Body of pancreas (tissue), 4 donors: ENCODE measurements at places on chromosomes 7 and 10.
A peak's percentile ranks its signal among the peaks of the same experiment; 100 is the strongest.

GRCh38 chr10:68135922-68136792 lies 26.9 kb downstream of the MYPN start:
- H3K4me3 ChIP-seq = no peak overlapping the region
- peak; percentile 57 for DNase-seq
- no peaks in the 10 kb centered on the region for H3K4me1 ChIP-seq
- H3K27me3 ChIP-seq = no peaks in the 10 kb centered on the region
- no peaks in the 10 kb centered on the region for H3K36me3 ChIP-seq
- no peak overlapping the region for H3K27ac ChIP-seq

DNA sequence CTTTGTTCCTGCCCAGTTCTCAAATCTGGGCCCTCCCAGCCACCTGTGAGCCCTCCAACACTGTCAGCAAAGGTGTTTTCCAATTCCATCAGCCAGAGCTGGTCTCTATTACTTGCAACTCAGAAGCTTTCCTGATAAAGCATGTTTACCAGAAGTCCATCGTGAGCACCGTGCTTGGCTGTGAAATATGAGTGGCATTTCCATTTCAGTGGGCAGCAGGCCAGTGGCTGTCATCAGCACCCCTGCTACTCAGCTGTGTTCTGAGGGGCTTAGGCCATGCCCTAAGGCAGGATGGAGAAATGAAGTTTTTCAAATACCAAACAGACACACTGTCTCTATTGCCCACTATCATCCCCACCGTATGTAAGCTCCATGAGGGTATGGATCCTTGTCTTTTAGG lies 12.7 kb upstream of the BNIP3 start:
- no peaks in the 10 kb centered on the region for H3K36me3 ChIP-seq
- DNase-seq = no peak
- H3K27me3 ChIP-seq = no peaks in the 10 kb centered on the region
- peaks cover 58% of the 10 kb centered on the region for H3K4me1 ChIP-seq
- peak overlapping the region; percentile 78 for H3K27ac ChIP-seq

DNA sequence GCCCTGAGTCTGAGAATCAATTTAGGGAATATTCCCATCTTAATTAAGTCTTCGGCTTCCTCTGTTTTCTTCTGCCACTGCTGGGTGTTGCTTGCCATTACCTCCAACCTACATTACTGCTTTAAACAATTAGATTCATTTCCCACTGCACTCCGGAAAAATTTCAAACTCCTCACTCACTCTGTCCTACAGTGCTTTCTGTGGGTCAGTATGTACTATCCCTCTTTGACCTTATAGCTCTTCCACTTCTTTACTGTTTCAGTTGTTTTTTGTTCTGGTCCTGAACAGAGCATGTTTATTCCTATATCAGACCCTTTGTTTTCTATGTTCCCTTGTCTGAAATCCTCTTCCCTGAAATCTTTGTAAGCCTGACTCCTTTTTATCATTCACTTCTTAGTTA lies 160.6 kb downstream of the MAGI2 start:
- no peaks in the 10 kb centered on the region for H3K27me3 ChIP-seq
- DNase-seq = no peak
- no peaks in the 10 kb centered on the region for H3K4me1 ChIP-seq
- H3K27ac ChIP-seq = no peak overlapping the region

- no peak for DNase-seq
- H3K27me3 ChIP-seq = no peaks in the 10 kb centered on the region
- H3K36me3 ChIP-seq = no peaks in the 10 kb centered on the region
- peaks cover 31% of the 10 kb centered on the region for H3K4me1 ChIP-seq
Measured at GRCh38 chr10:604716-605631, 84.5 kb downstream of the DIP2C start.

DNA sequence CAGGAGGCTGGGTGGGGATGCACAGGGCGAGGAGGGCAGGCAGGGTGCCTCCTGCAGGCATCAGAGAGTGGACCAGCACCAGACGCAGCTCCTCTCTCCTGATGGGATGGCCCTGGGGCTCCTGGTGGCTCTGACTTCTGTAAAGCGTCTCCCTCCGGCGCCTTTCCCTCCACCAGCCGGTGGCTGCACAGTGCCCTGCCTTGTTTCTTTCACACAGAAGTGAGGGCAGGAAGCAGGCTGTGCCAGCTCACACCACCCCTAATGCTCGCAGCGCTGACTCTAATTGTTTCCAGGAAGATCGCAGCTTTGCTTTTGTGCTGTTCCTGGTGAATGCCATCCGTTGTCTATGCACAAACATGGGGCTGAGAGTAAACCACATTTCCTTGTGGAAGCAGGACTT lies 152.3 kb upstream of the LANCL2 start:
- no peak overlapping the region for H3K4me3 ChIP-seq
- no peak for DNase-seq
- no peaks in the 10 kb centered on the region for H3K36me3 ChIP-seq
- H3K27ac ChIP-seq = no peak overlapping the region

DNA sequence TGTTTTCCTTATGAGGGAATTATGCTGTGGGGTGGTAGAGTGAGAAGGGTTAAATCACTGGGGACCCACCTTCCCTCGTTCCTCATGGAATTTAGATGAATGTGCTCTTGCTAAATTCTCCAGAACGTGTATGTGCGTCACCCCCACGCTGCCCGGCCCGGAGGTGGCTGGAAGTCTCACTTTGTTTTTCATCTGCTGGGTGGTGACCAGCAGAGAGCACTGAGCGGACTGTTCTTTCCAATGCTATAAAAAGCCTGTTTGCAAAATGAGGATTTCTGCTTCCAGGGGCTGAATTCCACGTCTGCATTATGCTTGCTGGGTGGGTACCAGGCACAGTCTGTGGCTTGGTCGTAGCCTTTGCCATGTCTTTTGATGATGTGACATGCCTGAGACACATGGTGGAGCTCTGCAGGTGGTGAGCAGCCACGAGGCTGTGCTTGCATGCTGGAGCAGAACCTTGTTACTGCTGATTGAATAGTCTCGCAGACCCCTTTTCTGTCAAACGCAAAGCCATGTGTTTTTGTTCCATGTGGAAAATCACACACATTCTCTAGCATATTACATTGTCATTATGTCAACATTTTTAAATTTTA lies 31.9 kb upstream of the INSYN2A start:
- no peaks in the 10 kb centered on the region for H3K27me3 ChIP-seq
- DNase-seq = no peak
- H3K36me3 ChIP-seq = no peaks in the 10 kb centered on the region
- H3K4me3 ChIP-seq = no peak overlapping the region

DNA sequence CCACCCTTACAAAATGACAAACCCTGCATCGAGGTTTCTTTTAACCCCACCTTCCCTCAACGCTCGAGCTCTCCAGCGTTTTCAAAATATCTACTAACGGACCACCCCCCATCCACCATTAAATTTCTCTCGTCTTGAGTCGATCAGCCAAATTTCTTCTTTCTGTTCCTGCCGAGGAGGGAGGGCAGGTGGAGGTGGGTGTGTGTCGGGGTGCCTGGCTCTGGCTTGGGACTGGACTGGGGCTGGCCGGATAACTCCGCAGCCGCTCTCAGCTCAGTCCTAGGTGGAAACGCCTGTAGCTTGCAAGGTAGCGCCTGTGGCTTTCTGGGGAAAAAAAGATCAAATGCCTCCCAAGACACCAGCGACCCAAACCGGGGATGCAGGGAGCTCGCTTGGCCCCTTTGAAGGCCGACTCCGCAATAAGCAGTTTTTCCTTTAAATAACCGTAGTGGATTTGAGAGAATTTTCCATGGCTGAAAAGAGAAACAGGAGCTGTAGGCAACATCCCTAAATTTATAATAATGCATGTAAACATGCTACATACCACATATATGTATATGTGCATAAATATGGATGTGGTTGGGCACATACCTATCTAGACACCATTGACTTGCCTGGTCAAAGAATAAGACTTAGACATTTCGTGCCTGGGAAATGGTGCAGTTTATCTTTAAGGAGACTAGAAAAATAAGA lies 1.9 kb upstream of the TMEM178B start:
- peaks cover 13% of the 10 kb centered on the region for H3K27me3 ChIP-seq
- H3K4me1 ChIP-seq = peaks cover 39% of the 10 kb centered on the region
- no peak for DNase-seq

DNA sequence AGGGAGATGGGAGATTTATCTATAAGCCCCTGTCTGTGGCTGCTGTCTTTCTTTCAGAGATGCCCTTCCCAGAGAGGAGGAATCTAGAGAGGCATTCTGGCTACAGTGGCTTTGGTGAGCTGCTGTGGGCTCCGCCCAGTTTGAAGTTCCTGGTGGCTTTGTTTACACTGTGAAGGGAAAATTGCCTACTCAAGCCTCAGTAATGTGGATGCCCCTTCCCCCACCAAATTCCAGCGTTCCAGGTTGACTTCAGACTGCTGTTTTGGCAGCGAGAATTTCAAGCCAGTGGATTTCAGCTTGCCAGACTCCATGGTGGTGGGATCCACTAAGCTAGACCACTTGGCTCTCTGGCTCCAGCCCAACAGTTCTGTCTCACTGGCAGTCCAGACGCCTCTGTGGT lies 951.6 kb downstream of the CCSER2 start:
- H3K4me3 ChIP-seq = no peak overlapping the region
- no peak for DNase-seq
- H3K27me3 ChIP-seq = no peaks in the 10 kb centered on the region
- no peak overlapping the region for H3K27ac ChIP-seq
- no peaks in the 10 kb centered on the region for H3K4me1 ChIP-seq
